ENCODE measurements at places on chromosomes 5 and 9.

- DNase-seq, result no peak
Observed at GRCh38 chr5:23014825-23015224, 161.7 kb upstream of the CDH12 start.

- peak; percentile 39 for DNase-seq
Observed at GRCh38 chr9:88593537-88594185, 58.7 kb downstream of the NXNL2 start.

- DNase-seq, result peak; percentile 74
Observed at GRCh38 chr9:89808756-89809181, 204.0 kb downstream of the GADD45G start.

GRCh38 chr9:112754578-112754977, 4.0 kb downstream of the SNX30 start:
- DNase-seq, result no peak

DNA sequence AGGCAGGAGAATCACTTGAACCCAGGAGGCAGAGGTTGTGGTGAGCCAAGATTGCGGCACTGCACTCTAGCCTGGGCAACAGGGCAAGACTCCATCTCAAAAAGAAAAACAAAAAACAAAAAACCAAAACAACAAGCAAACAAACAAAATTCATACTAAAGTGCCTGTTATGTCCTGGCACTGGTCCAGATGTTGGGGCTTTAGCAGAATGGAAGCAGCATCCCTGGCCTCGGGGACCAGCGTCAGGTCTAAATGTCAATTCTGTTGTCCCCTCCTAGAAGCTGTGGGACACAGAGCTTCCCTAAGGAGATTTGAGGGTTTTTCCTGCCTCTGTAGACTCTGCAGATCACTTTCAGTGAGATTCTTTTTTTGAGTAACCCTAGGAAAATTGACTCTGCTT, 26.2 kb downstream of the PPARGC1B start:
- no peak for DNase-seq

- no peak for DNase-seq
Observed at GRCh38 chr9:108396611-108397010, 459.2 kb downstream of the ACTL7B start.

GRCh38 chr9:133968428-133968827, 23.7 kb downstream of the VAV2 start:
- DNase-seq, result no peak

- DNase-seq, result no peak
Observed at GRCh38 chr5:159995907-159996306, 13.0 kb upstream of the TTC1 start.

DNA sequence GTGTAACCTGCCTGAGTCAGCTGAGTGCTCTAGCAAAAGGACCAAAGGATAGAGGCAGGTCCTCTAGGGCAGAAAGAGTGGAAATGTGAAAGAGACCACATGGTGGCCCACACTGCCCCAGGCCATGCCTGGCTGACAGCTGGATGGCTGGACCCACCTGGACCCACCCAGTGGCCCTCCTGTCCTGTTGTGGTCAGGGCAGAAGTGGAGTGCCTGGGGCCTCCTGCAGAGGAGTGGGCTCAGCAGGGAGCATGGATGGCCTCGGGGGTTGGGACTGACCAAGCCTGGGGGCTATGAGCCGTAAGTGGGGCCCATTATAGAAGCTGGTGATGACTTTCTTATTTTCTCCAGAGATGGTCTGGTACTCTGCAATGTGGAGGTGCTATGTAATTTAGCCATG, 55.7 kb upstream of the FAM120AOS start:
- no peak for DNase-seq

DNA sequence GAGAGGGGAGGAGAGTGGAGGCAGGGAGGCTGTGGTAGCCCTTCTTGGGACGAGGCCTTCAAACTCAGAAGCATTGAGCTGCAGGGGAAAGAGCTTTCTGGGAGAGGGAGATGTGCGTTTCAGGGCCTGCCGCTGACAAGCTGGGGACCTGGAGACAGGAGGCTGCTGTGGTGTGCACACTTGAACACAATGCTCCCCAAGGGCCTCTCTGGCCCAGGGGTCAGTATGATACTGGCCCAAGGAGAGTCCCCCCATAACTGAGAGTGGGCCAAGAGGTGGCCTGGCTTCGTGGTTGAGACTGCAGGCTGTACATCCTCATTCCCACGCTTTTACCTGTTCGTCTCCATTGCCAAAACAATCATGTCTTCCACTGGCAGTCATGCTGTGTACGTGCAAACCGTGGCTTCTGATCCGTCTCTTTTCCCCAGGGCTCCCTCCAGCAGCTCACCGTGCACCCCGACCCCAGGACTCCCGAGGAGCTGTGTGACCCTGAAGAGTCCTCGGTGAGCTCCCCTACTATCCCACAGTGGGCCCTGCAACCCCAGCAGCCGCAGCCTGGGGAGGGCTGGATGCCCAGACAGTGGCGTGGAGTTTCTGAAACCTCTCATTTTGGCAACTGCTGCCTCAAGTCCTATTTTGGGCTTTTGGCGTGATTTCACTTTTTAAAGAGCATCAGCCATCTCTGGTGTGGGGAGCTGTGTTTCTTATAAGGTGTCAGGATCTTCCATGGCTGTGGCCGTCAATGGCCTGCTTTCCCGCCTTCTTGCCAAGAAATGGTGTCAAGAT, 43.4 kb downstream of the COL15A1 start:
- DNase-seq, result no peak

GRCh38 chr5:96997265-96997859, 61.5 kb downstream of the LNPEP start:
- DNase-seq, result peak; percentile 66

GRCh38 chr9:683509-684021, 157.9 kb upstream of the DMRT1 start:
- DNase-seq, result no peak

- no peak for DNase-seq
Observed at GRCh38 chr5:38367410-38367809, 109.1 kb downstream of the EGFLAM start.

DNA sequence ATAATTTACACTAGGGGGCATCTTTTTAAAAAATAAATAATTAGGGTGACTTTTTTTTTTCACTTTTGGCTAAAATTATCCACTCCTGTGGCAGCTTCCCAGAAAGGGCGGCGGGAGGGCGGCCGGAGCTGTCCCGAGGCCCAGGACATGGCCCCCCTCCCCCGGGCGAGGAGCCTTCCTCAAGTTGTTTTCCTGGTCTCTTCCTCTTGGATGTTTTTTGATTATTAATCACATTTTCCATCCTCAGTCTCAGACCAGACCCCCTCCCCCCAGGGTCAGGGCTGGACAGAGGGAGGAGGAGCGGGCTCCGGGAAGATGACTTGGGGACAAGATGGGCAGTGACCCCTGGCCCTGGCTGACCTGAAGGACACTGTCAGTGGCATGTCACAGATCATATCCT, 4.7 kb upstream of the CNTFR start:
- DNase-seq, result no peak

GRCh38 chr9:129867136-129868022, 32.1 kb downstream of the USP20 start:
- DNase-seq, result no peak

DNA sequence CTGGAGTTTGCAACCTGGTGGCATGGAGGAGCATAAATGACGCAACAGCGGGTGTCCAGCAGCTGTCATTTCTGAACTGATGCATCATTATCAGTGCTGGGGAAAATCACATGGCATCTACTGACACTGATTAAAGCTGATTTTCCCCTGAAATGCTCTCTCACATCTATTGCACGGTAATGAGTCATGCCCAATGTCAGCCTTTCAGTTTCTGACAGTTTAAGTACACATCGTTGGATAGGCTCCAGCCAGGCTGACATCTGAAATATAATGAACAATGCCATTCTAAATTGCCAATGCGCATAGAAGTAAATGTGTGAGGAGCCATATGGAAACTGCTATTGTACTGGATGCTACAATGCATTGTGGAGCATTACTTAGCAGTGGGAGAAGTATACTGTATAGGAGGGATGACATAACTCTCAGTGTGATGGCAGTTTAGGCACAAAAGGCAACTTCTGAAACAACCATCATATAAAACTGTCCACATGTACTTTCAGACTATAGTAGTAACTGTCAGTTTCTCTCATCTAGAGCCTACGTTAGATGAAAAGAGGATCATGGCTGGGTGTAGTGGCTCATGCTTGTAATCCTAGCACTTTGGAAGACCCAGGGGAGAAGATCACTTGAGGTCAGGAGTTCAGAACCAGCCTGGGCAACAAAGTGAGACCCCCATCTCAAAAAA, 389.3 kb upstream of the DMAC1 start:
- no peak for DNase-seq

- no peak for DNase-seq
Observed at GRCh38 chr5:138966236-138966985, 91.3 kb upstream of the LRRTM2 start.

Measured in endothelial cell of umbilical vein (primary cell).